GM10248 (cell line): ENCODE measurements at places on chromosomes 3 and 15.
A peak's percentile ranks its signal among the peaks of the same experiment; 100 is the strongest.

- DNase-seq: no peak
These were observed 55.5 kb upstream of the MELTF start for GRCh38 chr3:197085137-197085536.

- no peak for DNase-seq
These were observed 5.9 kb upstream of the TRA2B start for GRCh38 chr3:185943760-185944106.

GRCh38 chr3:63798949-63799348 is 20.1 kb upstream of the C3orf49 start:
- no peak for DNase-seq

DNA sequence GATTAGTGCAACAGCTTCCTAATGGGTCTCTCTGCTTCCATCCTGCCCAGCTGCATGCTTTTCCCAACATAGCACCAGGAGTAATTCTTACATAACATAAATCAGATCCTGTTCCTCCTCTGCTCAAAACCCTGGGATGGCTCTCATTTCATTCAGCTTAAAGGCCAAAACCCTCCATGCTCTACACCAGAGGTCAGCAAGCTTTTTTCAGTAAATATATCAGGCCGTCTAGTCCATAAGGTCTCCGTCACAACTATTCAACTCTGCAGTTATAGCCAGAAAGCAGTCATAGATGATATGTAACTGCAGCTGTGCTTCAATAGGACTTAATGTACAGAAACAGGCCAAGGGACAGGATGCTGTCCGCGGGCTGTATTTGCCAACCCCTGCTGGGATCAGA is 202.8 kb upstream of the UBE2E2 start:
- no peak for DNase-seq

- DNase-seq: peak; percentile 60
These were observed 684 bp upstream of the RPS27L start for GRCh38 chr15:63157891-63158431.

DNA sequence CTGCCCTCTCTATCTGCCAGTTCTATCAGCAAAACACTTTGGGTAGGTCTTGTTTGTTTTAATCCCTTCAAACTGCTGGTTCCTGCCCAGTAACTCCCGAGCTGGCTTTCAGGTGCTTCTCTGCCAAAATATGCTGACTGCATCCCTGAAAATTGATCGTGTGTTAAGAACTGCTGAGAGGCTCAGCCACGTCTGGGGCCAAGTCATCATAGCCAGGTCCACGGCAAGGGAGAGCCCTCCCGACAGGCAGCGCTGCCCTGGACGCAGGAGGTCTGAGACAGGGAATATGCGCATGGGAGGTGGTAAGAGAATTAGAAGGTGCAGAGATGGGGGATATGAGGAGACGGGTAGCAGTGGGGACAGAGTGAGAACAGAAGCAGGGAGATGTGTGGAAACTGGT is 179.7 kb upstream of the TOPAZ1 start:
- DNase-seq: no peak

DNA sequence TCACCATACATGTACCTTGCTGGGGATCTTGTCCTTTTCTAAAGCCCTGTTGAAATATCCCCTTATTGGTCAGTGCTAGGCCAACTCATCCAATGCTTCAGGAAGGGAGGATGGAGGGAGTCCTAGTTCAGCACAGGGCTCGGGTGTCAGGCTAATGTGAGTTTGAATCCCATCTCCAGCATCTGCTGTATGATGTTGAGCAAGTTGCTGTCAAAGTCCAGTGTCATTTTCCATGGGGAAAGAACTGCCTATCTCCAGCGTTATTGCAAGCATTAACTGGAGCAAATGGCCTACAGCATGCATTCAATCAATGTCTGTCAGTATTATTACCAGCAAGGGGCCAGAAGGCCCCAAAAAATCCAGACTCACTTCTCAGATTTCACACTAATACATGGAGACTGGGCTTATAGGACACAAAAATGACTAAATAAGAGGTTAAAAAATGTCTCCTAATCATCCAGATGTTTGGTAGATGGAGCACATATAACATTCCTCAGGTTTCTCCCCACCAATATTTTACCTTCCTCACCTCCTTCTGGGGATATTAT is 40.8 kb downstream of the SRGAP3 start:
- DNase-seq: no peak

- DNase-seq: no peak
These were observed 4.8 kb downstream of the OSBPL10 start for GRCh38 chr3:31976302-31976701.

GRCh38 chr3:36215241-36215640 is 165.1 kb upstream of the STAC start:
- DNase-seq: no peak

GRCh38 chr3:8460815-8461456 is 40.7 kb upstream of the LMCD1 start:
- DNase-seq: no peak

- no peak for DNase-seq
These were observed 9.9 kb downstream of the ITPR1 start for GRCh38 chr3:4503050-4503449.

DNA sequence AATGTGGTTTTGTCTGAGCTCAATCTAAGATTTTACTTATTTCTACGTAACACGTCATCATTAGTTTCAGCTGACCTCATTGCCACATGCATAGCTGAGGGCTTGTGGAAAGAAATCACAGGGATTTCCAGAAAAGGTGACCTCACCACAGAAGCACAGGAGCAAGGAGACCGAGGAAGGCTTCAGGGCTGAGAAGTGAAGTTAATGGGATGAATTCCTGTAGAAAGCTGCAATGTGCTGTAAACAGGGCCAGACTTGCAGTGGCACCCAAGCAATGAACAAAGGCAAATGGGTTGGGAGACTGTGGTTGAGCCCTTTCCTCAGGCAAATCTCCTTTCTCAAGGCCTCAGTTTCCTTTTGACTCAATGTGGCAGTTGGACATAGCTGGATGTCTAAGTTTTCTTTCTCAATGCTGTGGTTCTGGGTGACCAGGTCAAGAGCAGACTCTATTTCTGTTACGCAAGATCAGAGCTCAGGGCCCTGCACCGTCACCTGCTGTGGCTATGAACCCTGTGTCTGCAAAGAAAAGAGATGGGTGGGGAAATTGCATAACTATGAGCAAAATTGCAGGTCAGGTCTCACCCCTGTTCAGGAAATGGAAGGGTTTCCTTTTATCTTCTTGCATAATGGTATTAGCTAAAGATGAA is 252.2 kb upstream of the TBL1XR1 start:
- peak; percentile 60 for DNase-seq

DNA sequence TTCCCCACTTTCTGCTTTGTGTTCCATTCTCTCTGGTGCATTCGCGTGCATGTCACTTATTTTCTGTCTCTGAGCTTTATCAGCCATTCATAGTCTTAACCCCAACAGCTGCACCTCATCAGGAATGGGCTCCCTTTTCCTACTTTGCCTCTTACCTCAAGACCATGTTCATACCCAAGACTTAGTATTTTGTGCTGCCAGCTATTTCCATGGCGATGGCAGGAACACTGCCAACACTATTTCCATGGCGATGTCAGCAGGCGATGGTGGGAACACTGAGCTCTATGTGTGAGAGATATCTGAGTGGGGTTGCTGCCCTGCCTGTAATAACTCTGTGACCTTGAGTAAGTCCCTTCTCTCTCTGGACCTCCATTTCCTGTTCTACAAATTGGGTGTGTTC is 5.5 kb downstream of the ZNF35 start:
- DNase-seq: no peak
